MV-4-11 (cell line): ENCODE measurements at places on chromosomes 5 and 9.

DNA sequence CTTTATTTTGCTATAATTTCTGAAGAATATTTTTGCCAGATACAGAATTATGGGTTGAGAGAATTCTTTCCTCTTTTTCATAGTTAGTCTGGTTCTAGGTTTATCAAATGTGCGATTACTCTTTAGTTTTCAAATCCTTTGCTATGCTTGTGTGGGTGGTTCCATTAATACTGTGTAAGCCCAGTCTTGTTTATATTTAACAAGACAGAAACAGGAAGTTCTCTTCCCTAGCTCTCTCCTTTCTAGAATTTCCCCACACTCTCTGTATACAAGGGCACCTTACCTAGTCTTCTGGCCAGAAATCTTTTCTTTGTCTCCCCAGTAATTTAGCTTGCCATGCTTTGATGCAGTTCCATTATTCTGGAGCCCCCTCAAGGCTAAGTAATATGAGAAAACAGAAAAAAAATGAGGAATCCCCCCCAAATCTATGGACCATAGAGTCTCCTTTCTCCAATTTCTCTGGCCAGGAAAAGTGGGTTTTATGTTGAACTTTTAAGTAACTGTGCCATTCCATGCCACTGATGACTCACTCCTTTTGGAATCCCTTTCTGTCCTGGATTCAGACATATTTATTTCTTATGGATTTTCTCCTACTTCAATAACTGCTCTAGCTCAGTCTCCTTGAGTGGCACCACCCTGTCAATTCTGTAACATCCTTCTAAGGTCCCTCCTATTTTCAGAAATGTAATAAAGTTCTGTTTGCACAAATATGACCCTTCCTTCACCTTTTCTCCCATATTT is 1714.1 kb downstream of the EFNA5 start:
- no peak for DNase-seq

DNA sequence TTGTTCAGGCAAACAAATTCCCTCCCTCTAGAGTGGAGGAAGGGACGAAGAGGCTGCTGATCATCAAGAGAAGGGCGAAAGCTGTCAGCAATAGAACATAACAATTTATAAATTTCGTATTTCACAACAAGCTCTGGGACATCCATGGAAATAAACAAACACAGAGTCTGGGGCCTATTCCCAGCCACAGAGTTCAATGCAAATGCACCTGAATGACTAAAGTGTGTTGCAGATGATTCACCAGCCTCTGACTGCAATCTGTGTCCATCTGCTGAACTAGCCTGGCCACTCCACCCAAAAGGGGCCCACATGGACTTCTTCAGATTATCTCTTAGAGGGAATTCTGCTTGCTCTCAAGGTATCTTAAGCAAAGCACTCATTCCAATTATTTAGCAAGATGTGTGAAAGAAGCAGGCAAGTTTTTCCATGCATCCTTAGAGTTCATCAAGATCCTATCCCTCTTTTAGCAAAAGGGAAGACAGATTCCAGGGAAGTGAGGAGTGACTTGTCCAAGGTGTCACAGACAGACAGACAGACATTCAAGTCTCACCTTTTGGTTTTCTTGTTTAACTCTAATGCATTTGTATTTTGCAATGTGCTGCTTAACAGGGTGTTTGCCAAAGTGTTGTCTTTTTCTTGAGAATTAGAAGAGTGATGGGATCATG is 307.8 kb upstream of the PAPPA start:
- no peak for DNase-seq

DNA sequence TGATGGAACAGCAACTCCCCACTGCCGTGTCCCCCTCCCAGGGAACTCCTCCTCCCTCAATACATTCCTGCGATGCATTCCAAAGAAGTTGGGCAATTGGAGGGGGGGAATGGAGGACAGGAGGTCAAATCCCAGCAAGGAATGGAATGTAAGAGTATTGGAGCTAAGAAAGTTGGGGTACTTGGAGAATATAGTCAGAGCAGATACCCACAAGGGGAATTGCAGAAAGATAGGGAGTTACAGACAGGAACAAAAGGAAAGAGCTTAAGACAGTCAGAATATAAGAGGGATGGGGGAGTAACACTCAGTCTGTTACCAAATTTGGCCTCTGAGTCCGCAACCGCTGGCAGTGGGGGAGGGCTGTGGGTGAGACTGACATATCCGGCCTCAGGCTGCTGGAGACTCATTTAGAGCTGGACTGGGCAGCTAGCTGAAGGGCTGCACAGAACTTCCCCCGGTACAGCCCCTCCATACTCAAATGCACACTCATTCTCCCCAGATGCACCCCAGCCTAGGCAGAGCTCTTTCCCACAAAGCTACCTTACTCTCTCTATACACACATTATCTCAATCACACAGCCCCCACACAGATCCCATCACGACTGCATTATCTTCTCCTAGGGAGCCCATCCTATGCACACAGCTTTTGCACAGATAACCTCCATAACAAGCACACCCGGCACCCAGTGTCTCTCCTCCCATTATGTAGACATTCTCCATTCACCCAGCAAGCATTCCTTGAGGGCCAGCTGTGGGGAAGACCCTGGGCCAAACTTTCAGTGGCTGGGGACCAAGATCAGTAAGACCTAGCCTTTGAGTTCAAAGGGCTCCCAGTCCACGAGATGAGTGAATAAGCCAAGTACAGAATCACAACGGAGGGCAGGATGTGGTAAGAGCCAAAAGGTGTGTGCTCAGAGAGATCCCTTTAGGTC is 3.7 kb downstream of the TLN1 start:
- peak; percentile 83 for DNase-seq

- no peak for DNase-seq
Observed at GRCh38 chr5:143244000-143244736, 159.3 kb downstream of the NR3C1 start.

GRCh38 chr9:111632060-111632459 is 926 bp downstream of the DNAJC25 start:
- peak; percentile 55 for DNase-seq

DNA sequence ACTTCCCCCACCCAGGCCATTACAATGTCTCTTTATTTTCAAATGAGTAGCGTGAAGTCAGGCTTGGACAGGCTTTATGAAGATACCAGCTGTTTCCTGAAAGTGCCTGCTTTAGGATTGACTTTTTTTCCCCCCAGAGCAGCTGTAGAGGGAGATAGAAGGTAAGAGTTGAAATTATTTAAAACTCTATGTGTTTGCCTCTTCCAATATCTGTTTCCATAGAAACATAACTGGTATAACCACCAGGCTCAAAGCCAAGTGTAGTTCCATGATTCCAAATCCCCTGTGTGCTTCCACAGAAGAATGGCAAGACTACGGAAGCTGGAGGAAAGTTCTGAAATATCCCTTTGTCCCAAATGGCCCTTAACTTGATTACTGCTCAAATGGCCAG is 87.4 kb upstream of the TBC1D2 start:
- DNase-seq: no peak
